Stimulated activated CD8-positive, alpha-beta memory T cell treated with anti-CD3 and anti-CD28 coated beads, Interleukin-15, amount 100 ng/mL, for 24 hours (primary cell): ENCODE measurements at places on chromosomes 16 and 17.
A peak's percentile ranks its signal among the peaks of the same experiment; 100 is the strongest.

- no peak for DNase-seq
Observed at GRCh38 chr17:28372203-28372944, 880 bp downstream of the SARM1 start.

- no peak for DNase-seq
Observed at GRCh38 chr17:75079023-75079373, 8.8 kb upstream of the SLC16A5 start.

- peak; percentile 99 for DNase-seq
Observed at GRCh38 chr17:2392252-2393173, 8.3 kb downstream of the MNT start.

GRCh38 chr17:81130385-81131361 is 34.6 kb upstream of the PVALEF start:
- DNase-seq = no peak

DNA sequence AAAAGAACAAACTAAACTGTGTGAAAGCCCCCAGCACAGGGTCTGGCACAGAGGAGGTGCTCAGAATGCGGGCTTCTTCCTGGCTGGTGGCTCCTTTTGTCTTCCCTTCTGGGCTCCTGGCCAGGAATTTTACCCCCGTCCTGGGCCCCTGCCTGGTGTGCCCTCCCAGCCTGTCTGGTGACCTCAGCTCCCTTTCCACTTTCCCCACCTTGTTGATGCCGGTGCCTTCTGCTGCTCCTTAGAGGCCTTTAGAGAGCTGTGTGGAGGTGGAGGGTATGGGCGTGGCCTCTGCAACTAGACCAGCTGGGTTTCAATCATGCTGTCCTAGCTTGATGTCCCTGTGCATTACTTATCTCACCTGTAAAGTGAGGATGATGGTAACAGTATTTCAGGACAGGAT is 16.8 kb downstream of the PIRT start:
- no peak for DNase-seq

- no peak for DNase-seq
Observed at GRCh38 chr16:55030944-55031343, 100.3 kb downstream of the IRX5 start.

DNA sequence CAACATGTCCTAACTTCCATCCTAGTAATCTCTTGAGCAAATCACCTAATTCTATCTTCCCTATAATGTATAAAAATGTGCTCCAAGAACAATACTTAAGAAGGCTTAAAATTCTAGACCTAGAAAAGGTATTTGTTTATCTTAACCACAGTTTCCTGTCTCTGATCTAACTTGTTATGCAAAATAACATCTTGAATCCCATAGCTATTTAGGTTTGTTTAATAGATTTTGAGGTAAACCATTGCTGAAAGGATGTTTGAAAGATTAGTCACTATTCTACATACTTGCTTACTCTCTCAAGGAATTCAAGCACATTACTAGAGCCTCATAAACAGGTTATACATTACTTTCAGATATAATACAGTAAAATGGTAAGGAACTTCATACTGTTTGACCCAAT is 13.0 kb downstream of the CA10 start:
- no peak for DNase-seq

DNA sequence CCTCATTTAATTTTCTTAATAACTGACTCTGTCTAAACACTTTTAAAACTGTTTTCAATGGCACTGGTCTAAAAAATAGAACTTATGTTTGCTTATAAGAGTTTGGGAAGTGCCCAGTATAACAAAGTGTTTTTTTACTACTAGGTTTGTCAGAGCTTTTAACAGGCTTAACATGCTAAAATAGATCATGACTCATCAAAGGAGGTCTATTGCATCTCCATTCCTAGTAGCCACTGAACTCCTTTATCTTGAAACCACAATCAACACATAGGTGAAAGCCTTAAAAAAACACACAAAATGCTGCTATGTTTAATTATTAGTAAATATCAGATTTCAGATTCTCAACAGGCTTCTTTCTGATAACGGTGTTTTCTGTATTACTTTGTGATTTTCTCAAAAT is 196.4 kb upstream of the KIF2B start:
- DNase-seq = no peak

DNA sequence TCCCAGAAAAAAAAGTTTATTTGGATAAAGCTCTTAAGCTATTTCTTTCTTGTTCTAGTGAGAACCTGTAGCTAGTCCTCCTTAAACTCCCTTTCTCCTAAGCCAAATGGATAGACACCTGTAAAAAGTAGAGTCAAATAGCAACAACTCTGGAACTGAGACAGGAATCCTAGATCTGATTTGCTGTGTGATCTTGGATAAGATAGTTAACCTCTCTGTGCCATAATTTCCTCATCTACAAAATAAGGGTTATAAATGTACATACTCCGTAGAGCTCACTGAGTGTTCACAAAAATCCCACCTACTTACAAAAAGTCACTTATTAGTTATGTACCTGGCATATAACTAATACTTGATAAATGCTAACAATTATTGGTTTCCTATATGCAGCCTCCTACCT is 270.3 kb downstream of the ABCC12 start:
- no peak for DNase-seq

- DNase-seq = no peak
Observed at GRCh38 chr16:84840687-84841627, 21.2 kb downstream of the CRISPLD2 start.

DNA sequence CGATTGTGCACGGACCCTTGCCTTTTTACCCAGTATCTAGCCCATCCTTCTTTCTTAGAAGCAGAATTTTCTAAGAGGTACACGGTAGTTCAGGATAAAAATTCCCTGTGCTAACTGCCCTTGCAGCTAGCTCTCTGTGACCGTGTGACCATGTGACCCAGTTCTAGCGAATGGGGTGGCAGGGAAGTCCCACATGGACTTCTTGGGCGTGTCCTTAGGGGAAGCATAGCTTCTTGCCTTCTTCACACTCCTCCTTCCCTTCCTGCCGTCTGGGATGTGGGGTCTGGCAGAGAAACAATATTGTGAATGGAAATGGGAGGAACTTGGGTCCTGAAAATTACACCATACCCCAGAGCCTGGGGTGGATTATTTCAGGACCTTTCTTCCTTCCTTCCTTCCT is 670.7 kb downstream of the MAF start:
- no peak for DNase-seq

- DNase-seq = no peak
Observed at GRCh38 chr17:76862494-76862893, 5.7 kb upstream of the MGAT5B start.

GRCh38 chr17:11578998-11579397 is 19.3 kb upstream of the DNAH9 start:
- DNase-seq = no peak

GRCh38 chr17:14320734-14321475 is 20.0 kb downstream of the HS3ST3B1 start:
- no peak for DNase-seq

DNA sequence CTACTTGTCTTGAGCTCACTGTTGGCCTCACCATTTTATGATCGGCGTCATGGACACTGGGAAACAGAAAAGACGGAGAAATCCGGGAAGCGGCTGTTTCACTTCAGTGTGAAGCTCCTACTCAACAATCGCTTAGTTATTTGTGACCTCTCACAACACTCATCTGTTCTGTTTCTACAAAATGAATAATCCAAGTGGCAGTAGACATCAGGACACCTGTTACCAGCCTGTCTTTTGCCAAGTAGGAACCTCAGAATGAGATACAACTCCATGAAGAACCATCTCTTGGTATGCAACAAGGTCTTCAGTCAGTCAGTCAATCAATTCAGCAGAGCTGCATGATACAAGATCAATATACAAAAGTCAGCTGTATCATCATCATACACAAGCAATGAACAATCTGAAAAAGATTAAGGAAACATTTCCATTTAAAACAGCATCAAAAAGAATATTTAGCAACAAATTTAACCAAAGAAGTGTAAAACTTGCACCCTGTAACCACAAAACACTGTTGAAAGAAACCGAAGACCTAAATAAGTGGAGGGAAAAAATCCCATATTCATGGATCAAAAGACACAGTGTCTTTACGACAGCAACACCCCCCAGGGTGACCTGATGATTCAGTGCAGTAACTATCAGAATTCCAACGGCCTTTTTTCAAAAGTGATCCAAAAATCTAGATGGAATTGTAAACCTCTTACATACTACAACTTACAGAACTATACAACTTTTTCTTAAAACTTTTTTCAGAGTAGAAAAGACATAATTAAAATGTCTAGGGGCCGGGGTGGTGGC is 63.4 kb downstream of the ANKRD11 start:
- DNase-seq = no peak

DNA sequence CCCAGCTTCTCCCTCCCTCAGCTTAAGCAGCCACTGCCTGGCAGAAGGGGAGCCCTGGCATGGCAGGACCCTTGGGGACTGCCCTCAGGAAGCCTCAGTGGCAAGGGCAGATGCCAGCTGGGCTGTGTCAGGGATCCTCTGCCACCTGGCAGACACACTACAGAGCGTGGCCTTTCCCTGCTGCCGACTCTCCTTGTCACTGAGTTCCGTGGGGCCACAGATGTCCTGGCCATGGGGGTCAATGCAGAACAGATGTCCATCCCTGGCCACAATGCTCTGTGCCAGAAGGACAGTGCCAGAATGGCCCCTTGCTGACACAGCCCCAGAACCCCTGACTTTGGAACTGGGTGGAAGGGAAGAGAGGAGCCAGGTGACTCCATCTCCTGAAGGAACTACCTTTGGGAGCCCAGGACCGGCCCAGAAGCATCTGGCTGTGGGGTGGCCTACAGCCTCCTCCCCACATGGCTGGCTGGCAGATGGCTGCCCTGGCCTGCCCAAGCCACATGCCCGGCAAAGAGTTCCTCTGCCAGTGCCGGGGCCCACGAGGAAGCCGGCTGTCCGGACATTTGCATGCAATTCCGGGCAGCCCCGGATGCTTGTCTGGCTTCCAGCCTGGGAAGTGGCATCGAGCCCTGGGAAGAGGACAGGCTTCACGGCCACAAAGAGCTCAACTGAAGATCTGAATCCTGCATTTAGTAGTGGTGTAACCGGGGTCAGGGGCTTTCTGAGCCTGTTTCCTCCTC is 24.1 kb downstream of the NPTX1 start:
- DNase-seq = no peak

GRCh38 chr17:47072886-47073285 is 93.8 kb upstream of the RPRML start:
- no peak for DNase-seq

GRCh38 chr16:79982361-79982760 is 381.8 kb upstream of the MAF start:
- DNase-seq = no peak

- DNase-seq = no peak
Observed at GRCh38 chr16:28293601-28293960, 1.3 kb downstream of the SBK1 start.

- DNase-seq = no peak
Observed at GRCh38 chr16:77234611-77235010, 35.4 kb downstream of the SYCE1L start.

DNA sequence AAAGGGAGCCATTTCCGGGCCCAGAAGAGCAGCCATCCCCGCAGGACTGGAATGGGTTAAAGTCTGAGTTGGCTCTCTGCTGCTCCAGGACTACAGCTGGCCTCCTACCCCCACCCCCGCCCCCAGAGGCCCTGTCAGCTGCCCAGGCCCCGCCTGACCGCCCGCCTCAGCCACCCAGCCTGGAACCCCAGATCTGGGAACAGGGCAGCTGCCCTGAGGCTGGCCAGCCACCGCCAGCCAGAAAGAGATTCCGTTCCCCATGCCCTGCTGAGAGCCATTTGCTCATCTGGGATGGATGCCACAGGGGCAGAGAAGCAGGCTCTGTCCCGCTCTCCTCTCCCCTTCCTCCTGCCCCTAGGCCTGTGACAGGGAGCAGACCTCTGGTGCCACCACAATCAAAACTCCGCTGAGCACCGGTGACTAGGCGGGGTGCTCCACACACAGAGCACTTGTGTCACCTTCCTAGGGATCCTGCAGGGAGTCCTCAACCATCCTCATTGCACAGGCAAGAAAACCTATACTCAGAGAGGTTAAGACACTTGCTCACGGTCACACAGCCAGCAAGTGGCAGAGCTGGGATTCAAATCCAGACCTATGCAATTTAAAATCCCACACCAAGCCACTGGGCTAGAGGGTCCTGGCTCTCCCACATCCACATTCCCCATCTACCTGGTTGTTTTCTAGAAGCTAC is 44.1 kb downstream of the ZNF423 start:
- no peak for DNase-seq

- DNase-seq = peak; percentile 6
Observed at GRCh38 chr17:29807520-29808361, 122.3 kb downstream of the SSH2 start.

DNA sequence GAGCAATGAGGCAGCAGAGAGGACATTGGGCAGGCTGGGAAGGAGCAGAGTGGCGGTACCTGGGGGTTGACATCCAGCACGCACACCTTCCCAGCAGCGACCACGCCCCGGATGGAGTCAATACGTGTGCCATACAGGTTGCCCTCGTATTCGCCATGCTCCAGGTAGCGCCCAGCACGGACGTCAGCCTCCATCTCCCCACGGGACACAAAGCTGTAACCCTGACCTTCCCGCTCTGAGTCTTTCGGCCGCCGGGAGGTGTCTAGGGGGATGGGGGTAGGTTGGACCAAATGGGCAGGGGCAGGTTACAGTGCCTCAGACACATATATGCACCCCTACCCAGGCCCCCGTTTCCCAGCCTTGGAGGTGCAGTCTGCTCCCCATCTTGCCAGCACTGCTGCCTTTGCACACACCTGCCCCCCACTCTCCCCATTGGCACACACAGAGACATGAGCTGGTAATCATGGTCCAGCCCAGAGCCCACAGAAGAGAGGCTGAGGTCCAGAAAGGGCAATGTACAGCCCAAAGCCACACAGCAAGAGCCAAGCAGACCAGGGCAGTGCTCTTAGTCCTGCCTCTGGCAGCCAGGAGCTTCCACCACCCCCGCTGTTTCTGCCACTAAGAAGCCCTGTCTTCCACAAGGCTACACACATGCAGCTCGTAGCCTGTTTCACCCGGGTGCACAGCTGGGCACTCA is 27.5 kb downstream of the MPP2 start:
- no peak for DNase-seq

- DNase-seq = no peak
Observed at GRCh38 chr17:61161615-61162134, 238.0 kb upstream of the TBX2 start.

GRCh38 chr17:10579270-10579669 is 29.8 kb upstream of the MYH2 start:
- DNase-seq = no peak

GRCh38 chr16:20411055-20411454 is 1.7 kb downstream of the ACSM5 start:
- DNase-seq = no peak

GRCh38 chr17:68302666-68303065 is 11.4 kb downstream of the ARSG start:
- no peak for DNase-seq

- DNase-seq = no peak
Observed at GRCh38 chr17:81723651-81724209, 11.6 kb downstream of the SLC25A10 start.

DNA sequence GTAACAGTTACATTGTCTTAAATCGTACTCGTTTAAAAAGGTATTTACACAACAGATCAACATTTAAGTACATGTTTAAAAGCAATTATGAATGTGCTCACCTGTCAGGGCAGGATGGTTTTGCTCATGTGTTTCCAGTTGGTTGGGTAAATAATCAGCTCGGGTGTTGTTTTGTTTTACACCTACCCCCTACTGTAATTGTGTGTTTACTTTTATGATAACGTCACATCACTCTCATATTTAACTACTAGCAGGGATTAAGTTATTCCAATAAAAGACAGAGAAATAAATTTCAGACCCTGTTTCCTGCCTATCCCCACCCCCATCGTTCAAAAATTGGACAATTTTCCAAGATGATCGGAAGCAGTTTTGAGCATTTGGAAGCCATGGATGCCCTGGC is 390.2 kb downstream of the SEC14L1 start:
- no peak for DNase-seq
